Mucosa of gallbladder (tissue), 1 donor: ENCODE measurements at places on chromosomes 16 and 17. TPM values are rescaled to one million over a fixed set of nuclear protein-coding genes. Genes with fewer than 3 reads are reported as not detected.

Gene AOC2
- total RNA-seq, result 1.4 TPM

Gene HOXB5
- 0.49 TPM for total RNA-seq

Gene MIF4GD
- total RNA-seq, result 25.5 TPM

Gene SLC12A3
- total RNA-seq, result 0.20 TPM

Gene CYB5D1
- total RNA-seq, result 21.9 TPM

Gene CFAP97D1
- not detected for total RNA-seq

Gene DUSP3
- total RNA-seq, result 127 TPM

Gene QPRT
- total RNA-seq, result 17.2 TPM

Gene HOXB6
- 2.0 TPM for total RNA-seq

Gene RECQL5
- 110 TPM for total RNA-seq

Gene DOC2A
- 18.8 TPM for total RNA-seq
